Dermis lymphatic vessel endothelial cell (primary cell): ENCODE measurements at places on chromosomes 6 and 20. TPM values are rescaled to one million over a fixed set of nuclear protein-coding genes. Genes with fewer than 3 reads are reported as not detected.

Gene TXLNB
- total RNA-seq = 0.65 and 0.95 TPM in 2 replicates

Gene POLH
- 8.7 and 12.5 TPM in 2 replicates for total RNA-seq

Gene TDRD6
- total RNA-seq = under 0.01 TPM in 1 of 2 replicates, not detected in the other

Gene SCUBE3
- 1.0 and 1.4 TPM in 2 replicates for total RNA-seq

Gene IMPG1
- not detected in 2 replicates for total RNA-seq

Gene PSORS1C1
- total RNA-seq = 3.7 and 4.0 TPM in 2 replicates

Gene TM9SF4
- 22.2 and 24.9 TPM in 2 replicates for total RNA-seq

Gene MUCL3
- total RNA-seq = not detected in 2 replicates

Gene SLC17A3
- not detected in 2 replicates for total RNA-seq

Gene RWDD2A
- 3.7 and 4.6 TPM in 2 replicates for total RNA-seq

Gene VPS16
- 33.8 and 34.6 TPM in 2 replicates for total RNA-seq

Gene WFDC2
- not detected in 2 replicates for total RNA-seq

Gene BTN1A1
- total RNA-seq = not detected in 2 replicates

Gene TMX4
- 23.7 and 24.2 TPM in 2 replicates for total RNA-seq

Gene PRR18
- total RNA-seq = not detected in 2 replicates

Gene PPP2R5D
- 22.3 and 31.3 TPM in 2 replicates for total RNA-seq

Gene CST4
- total RNA-seq = not detected in 2 replicates

Gene CNR1
- total RNA-seq = under 0.01 TPM in 1 of 2 replicates, not detected in the other

Gene SLC17A1
- not detected in 2 replicates for total RNA-seq

Gene IL20RA
- 0.22 and 0.26 TPM in 2 replicates for total RNA-seq

Gene FAM209B
- 0.22 TPM in 1 of 2 replicates, not detected in the other for total RNA-seq

Gene LAMA2
- total RNA-seq = 0.09 and 0.11 TPM in 2 replicates

Gene C20orf202
- under 0.01 and 0.17 TPM in 2 replicates for total RNA-seq

Gene ASXL1
- total RNA-seq = 39.1 and 39.3 TPM in 2 replicates

Gene LTA
- not detected in 2 replicates for total RNA-seq

Gene SOX18
- total RNA-seq = 17.7 and 30.9 TPM in 2 replicates

Gene ETV7
- not detected in 2 replicates for total RNA-seq

Gene ECT2L
- total RNA-seq = under 0.01 TPM in 1 of 2 replicates, not detected in the other

Gene SEL1L2
- total RNA-seq = not detected in 2 replicates

Gene KIF25
- total RNA-seq = not detected in 2 replicates

Gene TFAP2A
- 0.11 TPM in 1 of 2 replicates, not detected in the other for total RNA-seq

Gene DEFB113
- not detected in 2 replicates for total RNA-seq

Gene OR2J3
- not detected in 2 replicates for total RNA-seq

Gene PTGIS
- total RNA-seq = under 0.01 TPM in 1 of 2 replicates, not detected in the other

Gene ADGRF5
- 79.2 and 126 TPM in 2 replicates for total RNA-seq

Gene NT5DC1
- 3.9 and 5.7 TPM in 2 replicates for total RNA-seq

Gene TCP11
- 0.22 TPM in 1 of 2 replicates, not detected in the other for total RNA-seq

Gene MCCD1
- total RNA-seq = not detected in 2 replicates

Gene LCA5
- total RNA-seq = 1.6 and 2.9 TPM in 2 replicates

Gene EBF4
- 1.2 and 1.5 TPM in 2 replicates for total RNA-seq

Gene CRISP3
- not detected in 2 replicates for total RNA-seq

Gene SPAG4
- 14.5 and 21.6 TPM in 2 replicates for total RNA-seq

Gene MRAP2
- total RNA-seq = 6.4 and 8.9 TPM in 2 replicates

Gene FOXP4
- 3.8 and 3.9 TPM in 2 replicates for total RNA-seq

Gene CST7
- total RNA-seq = not detected in 2 replicates

Gene UTRN
- total RNA-seq = 687 and 831 TPM in 2 replicates

Gene VEGFA
- total RNA-seq = 9.4 and 10.6 TPM in 2 replicates

Gene MYB
- under 0.01 TPM in 1 of 2 replicates, not detected in the other for total RNA-seq
